ENCODE measurements at places on chromosomes 2 and 18.
A peak's percentile ranks its signal among the peaks of the same experiment; 100 is the strongest.

DNA sequence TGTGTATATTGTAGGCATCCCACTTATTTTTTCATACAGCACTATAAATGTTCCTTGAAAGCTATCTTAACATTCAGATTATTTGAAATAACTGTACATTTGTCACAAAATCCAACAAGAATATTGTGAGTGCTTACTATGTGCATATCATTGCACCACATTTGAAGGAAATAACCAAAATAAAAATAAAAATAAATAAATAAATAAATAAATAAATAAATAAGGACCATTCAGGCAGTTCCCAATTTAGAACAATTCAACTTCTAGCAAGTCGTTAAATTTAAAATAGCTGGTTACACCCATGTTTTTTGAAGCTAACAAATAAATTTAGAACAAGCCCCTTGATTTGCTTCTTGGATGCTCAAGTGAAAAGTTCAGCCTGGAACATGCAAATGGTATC, 548.3 kb downstream of the ERBB4 start:
- no peak for DNase-seq

GRCh38 chr2:112542984-112543661, 858 bp downstream of the POLR1B start:
- DNase-seq, result no peak

DNA sequence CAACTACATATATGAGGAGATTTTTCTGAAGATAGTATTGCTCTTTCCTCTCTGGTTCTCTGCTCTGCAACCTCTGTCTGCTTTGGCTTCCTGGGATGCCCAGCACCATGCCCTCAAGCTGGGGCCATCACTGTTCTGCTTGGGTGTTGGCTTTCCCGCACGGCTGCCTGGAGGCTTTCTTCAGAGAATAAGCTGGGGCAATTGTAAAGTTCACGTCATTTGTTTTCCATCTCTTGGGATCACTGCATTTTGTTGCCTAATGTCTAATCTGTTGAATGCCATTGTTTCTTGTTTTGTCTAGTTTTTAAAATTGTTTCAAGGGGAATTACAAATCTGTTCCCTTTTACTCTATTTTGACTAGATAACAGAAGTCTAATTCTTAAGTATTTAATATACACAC, 437.3 kb upstream of the NRP2 start:
- DNase-seq, result no peak

GRCh38 chr2:234156326-234156725, 105.8 kb downstream of the SPP2 start:
- DNase-seq, result no peak

- DNase-seq, result no peak
Observed at GRCh38 chr2:193539188-193539587, 1344.5 kb upstream of the TMEFF2 start.

DNA sequence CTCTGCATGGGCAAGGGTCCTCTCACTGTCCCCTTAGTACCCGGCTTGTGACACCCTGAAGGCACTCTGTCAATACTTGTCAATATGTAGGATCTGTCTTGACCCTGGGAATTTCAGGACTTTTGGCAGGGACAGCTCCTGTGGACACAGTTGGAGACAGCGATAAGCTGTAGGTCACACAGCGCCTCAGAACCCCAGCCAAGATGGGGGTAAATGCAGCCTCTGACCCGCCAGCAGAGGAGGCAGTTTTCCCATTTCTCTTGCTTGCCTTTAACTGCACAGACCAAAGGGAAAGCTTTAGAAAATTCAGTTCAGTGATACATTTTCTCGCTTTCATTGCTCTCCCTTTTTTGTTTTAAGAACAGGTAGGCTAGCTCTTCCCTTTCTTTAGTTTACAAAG, 54.8 kb upstream of the KLHL29 start:
- DNase-seq, result no peak

DNA sequence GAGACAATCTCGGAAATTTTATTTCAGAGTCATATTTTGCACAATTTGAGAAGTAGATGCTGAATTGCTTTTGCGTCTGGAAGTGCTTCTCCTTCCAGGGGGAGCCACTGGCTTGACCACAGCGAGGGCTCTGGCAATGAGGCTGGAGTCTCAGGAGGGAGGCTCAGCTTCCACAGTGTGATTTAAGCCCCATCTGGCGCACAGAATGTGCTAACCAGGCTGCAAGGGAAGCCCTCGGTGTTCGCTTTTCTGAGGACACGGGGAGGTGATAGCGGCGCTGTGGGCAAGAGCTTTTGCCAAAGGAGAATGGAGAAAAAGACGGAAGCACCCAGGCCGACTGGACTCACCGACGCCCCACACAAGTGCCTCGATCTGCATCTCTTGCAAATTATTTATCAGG, 52.4 kb downstream of the ADI1 start:
- DNase-seq, result no peak

DNA sequence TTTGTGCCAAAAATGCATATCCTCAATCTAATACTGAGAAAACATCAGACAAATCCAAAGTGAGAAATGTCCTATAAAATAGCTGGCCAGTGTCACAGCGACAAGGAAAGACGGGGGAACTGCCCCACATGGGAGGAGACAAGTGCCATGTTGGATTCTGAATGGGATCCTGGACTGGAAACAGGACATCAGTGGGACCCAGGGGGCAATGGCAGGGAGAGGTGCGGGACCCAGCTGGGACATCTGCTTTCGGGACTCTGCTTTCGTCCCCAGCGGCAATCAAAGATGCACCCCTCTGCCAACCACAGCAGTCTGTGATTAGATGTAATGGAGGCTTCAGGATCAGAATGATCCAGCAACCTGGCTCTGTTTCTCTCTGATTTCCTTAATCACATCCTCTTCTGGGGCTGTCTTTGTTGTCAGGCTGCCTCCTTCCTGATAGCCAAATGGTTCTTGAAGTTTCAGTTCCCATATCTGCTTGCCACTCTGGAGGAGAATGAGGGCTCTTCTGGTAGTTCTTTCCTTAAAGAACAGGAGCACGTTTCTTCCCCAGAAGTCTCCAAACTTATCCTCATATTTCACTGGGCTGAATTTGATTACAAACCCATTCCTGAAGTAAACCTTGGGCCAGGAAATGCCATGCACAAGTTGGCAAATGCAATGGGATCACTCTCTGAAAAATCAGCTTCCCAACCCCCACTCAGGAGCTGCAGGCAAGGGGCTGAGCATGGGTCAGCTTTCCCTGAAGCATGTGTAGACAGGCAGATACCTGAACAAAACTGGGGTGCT, 13.6 kb upstream of the PROC start:
- DNase-seq, result no peak

DNA sequence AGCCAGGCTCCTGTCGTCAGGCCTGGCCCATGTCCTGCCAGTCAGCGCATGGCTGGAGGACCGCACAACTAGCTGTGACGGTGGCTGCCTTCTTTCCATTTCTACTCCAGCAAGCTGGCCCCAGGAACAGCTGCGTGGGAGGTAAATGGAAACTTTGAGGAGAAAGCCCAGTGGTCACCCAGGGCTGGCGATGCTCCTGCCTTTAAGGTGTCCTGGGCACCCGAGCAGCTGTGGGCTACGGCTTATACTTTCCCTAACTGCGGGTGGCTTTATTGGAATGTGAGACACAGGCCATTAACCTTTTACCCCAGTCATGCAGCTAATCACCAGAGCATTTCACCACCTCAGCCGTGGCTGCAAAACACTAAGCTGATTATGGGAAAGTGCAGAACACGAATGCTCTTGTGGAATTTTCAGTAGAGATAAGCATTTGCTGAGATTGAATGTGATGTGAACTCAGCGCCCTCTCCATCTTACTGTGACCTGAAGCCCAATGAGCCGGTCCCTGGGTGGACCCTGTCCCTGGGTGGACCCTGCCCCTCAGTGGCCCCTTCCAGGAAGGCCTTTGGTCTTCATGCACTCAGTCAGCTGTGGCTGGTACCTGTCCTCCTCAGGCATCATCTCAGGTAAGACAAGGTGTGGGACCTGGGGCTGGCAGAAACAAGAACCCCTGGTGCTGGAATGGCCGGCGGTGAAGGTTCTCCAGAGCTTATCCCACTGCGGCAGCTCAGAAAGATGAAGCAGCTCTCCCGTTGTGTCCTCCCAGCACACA, 275.4 kb upstream of the HS6ST1 start:
- no peak for DNase-seq

DNA sequence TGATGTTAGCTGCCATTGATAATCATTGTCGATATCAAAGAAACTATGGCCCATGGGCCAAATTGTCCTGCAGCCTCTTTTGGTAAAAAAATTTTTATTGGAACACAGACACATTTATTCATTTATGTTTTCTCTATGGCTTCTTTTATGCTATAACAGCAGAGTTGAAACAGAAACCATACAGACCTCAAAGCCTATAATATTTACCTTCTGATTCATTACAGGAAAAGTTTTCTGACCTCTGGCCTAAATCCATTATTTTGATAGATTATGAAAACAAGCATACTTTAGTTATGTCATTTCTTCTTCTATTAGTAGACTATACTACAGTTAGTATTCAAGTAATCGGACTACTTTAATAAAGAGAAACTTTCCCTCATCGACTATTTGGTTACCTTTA, 349.7 kb upstream of the GALNT5 start:
- DNase-seq, result no peak

DNA sequence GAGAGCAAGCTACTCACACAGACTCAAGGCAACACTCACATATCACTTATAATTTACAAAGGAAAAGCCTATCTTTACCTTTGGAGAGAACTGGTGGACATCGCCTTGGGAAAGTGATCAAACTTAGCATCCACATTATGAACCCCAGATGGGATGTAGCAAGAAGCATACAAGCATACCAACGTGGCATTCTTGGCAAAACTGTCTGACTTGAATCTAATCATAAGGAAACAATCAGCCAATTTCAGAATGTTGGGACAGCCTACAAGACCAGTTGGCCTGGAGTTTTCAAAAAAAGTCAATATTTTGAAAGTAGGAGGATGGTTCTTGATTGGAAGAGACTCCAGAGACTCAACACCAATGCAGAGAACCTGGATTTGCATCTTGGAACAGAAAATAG, 79.1 kb upstream of the PMAIP1 start:
- DNase-seq, result no peak

DNA sequence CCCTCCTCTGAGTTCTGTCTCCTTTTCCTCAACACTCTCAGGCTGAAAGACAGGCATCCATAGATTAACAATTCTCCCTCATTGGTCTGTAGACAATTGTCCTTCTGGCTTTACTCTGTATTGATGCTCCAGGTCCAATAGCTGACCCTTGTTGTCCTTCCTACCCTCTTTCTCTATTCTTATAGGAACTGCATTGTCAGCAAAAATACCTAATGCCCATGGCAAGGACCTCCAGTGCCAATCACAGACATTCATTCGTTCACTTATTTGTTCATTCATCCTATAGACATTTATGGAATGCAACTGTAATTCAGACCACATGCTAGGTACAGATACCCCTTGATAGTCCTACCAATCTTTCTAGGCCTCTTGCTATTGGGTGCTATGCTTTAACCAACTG, 69.8 kb upstream of the DTNA start:
- DNase-seq, result no peak

GRCh38 chr2:160457588-160457987, 36.0 kb downstream of the RBMS1 start:
- no peak for DNase-seq

DNA sequence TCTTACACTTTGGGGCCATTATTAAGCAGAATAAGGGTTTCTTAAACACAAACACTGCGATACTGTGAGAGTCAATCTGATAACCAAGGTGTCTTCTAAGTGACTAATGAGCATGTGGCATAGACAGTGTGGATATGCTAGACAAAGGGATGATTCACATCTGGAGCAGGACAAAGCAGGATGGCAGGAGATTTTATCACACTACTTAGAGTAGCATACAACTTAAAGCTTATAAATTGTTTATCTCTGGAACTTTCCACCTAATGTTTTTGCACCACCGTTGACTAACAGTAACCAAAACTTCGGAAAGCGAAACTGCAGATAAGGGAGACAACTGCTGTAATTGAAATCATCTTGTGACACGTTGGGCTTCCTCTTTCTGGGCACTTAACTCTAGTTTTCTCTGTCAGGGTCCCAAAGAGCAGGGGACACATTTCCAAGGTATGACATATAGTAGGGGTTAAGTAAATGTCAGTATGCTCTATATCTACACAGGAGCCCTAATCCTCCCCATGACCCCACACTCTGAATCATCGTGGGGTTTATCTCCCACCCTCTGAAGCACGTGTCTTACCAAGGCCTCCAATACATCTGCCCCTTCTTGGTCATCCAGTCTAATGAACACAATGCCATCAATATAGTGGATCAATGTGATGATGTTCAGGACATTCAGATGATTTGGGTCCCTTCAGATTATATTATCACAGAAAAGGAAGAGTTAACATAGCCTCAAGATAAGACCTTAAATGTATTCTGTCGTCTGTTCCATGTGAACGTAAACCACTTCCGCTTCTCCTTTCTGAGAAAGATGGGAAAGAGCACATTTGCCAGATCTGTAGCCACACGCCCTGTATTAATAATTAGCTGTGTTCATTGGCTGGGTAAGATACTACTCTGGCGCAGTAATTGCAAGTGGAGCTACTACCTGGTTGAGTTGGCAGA, 78.7 kb downstream of the FTCDNL1 start:
- no peak for DNase-seq

- no peak for DNase-seq
Observed at GRCh38 chr2:67374949-67375348, 22.2 kb upstream of the ETAA1 start.

- no peak for DNase-seq
Observed at GRCh38 chr2:216108310-216108966, 710 bp upstream of the XRCC5 start.

GRCh38 chr2:190313880-190314279, 5.7 kb downstream of the HIBCH start:
- DNase-seq, result no peak

DNA sequence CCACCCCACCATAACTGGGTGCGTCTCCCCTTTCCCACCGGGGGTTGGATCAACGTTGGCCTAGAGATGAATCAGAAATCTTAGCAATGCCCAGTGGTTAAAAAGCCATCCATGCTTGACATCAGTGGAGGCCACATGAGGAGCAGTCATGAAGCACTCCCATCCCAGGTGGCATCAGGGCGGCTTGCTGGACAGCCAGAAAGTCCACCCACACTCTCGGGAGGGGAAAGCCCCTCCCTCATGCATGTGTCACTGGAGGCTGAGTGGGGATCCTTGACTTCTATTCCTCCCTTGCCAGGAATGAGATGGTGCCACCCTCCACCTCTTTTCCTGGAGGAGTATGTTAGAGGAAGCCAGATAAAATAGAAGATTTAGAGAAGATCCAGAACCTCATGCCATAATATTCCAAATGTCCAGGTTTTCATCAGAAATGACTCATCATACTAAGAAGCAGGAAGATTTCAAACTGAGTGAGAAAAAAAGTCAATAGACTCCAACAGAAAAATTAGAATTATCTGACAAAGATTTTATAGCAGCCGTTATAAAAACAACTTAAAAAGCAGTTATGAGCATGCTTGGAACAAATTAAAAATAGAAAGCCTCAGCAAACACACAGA, 507.1 kb upstream of the ID2 start:
- DNase-seq, result no peak

- DNase-seq, result peak; percentile 38
Observed at GRCh38 chr18:23250893-23251656, 115.8 kb downstream of the CABLES1 start.

- no peak for DNase-seq
Observed at GRCh38 chr18:10482985-10483949, 28.8 kb downstream of the APCDD1 start.

Measured in thoracic aorta (tissue), 2 donors.